Central memory CD4-positive, alpha-beta T cell (primary cell): ENCODE measurements at places on chromosomes 5 and 9.

GRCh38 chr9:84667571-84668195, 1.8 kb upstream of the NTRK2 start:
- no peak for DNase-seq

GRCh38 chr9:79800578-79800977, 228.8 kb downstream of the TLE4 start:
- no peak for DNase-seq

GRCh38 chr9:124308606-124309491, 51.1 kb downstream of the NEK6 start:
- DNase-seq: no peak

DNA sequence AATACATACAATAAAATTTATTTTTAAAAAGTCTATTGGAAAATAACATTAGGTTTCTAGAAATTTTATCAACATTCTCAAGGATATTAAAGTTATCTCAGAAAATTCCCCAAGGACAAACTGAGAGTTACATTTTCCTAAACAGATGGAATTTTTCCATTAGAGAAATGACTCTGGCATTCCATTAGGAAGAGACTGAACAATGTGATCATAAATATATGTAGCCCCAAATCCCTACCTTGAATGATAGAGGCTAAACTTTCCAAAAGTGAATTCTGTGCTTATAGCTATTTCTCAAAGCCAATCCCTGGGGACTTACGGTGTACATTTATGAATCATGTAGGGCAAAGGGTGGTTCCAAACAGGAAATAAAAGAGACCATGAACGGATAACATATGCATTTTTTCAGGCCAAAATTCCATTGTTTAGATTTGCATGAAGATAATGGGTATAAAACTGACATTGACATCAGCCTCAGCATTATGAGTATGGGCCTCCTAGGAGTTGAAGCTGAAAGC, 1181.0 kb upstream of the DMAC1 start:
- no peak for DNase-seq

GRCh38 chr5:34959323-34959722, 30.0 kb downstream of the DNAJC21 start:
- no peak for DNase-seq

DNA sequence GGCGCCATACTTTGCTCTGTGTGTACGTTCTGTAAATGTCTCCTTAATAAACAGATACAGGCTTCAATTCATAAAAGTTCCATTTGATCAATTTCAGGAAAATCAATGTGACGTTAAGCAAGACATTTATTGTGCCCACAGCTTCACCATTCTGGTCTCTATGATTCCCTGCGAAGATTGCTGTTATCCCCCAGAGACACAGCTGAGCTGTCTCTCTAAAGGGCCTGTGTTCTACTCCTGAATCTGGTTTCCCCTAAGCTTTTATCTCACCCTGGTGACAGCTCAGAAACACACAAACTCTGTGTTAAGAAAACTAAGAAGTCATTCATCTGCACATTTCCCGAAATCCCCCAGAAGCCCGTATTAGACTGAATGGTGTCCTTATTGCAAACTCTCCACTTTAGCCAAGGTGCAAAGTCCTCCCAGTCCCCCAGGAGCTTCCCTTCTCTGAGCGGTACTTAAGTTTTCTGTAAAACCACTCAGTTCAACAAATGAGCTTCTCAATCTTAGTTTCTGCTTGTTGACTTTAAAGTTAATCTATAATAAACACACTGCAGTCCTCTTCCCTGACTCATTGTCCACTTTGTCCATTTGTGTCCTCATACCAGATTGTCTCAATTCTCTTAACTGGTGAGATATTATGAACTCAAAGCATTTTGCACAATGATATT, 1.4 kb upstream of the C5orf15 start:
- DNase-seq: no peak

GRCh38 chr5:137688210-137688840, 47.6 kb downstream of the KLHL3 start:
- no peak for DNase-seq

GRCh38 chr9:70197216-70198044, 61.3 kb upstream of the SMC5 start:
- DNase-seq: no peak

GRCh38 chr5:114056185-114056538, 305.7 kb upstream of the KCNN2 start:
- no peak for DNase-seq

DNA sequence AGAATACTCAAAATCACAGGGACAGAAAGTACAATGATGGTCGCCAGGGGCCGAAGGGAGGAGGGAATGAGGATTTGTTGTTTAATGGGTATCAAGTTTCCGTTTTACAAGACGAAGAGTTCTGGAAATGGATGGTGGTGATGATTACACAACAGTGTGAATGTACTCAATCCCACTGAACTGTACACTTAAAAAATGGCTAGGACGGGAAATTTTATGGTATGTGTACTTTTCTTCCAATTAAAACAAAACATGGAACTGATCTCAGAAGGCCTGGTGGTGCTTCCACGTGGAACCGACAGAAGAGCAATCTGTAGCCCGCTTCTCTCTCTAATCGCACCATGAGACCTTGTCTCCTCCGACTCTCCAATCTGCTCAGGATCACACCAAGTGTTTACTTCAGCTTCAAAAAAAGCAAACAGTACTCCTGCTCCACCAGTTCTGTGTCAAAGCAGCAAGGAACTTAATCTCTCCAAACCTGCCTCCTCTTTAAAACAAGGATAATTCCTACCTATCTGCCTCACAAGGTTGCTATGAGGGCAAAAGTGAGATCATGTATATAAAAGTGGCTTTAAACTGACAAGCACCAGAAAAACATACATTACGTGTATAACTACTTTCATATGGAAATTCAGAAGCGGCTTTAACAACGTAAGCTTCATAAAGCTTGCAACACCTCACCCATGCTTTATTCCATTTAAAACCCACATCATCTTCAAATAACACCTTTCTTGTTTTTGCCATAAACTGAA, 2.1 kb downstream of the ECPAS start:
- DNase-seq: no peak

- DNase-seq: no peak
Measured at GRCh38 chr5:73303148-73304079, 130.4 kb downstream of the TMEM174 start.

DNA sequence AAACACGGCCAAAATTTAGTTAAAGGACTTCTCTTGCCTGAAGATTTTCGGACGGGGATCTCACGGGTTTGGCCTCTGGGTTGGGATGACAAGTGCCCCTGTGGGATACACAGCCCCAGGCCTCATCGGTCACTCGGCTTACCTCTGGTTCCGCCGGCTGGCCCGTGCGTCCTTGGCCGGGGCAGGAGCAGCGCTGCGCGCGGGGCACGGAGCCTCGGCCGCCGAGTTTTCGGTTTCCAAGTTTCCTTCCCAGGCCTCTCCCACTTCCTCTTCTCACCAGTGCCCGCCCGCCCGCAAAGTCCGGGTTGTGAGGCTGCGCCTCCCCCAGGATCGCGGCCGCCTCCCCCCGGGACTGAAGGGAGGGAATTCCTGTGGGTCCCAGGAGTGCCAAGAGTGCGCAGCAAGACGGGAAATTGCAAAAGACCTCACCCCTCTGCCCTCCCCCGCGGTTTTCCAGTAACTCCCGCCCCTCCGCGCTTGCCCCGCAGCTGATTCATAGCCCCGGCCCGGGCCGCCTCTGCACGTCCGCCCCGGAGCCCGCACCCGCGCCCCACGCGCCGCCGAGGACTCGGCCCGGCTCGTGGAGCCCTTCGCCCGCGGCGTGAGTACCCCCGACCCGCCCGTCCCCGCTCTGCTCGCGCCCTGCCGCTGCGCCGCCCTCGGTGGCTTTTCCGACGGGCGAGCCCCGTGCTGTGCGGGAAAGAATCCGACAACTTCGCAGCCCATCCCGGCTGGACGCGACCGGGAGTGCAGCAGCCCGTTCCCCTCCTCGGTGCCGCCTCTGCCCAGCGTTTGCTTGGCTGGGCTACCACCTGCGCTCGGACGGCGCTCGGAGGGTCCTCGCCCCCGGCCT, at the start of gene OSMR:
OSMR (plus strand) TSS at position 487 of the 853 bp plus-strand sequence. CDS start 23,033 bp downstream, outside the sequence.
- DNase-seq: no peak

DNA sequence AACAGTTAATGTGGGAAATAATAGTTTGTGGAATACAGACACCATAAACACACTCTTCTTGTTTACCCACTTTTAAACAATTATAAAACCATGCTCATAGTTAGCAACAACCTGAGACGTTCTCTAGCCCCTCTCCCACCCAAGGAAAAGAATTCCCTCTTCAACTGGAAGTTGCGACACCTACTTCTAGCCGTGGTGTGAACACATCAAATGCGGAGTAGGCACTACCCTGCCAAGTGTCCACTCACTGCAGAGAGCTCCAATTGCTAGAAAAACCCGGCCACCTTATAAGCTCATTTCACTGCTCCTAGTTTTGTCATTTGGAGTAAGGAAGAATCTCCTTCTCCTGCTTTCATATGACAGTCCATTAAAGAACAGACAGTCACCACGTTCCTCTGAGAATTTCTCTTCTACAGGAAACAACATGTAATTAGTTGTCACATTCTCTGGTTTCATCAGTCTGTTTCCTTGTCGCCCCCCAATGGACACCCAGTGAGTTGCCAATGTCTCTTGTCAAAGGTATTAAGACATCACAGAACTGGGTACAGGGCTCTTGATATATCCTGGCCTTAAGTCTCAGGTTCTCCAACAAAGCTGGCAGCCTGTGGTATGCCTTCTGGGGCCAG, 47.3 kb downstream of the PRLR start:
- no peak for DNase-seq

- no peak for DNase-seq
Measured at GRCh38 chr5:157100140-157100679, 8.6 kb downstream of the HAVCR2 start.

DNA sequence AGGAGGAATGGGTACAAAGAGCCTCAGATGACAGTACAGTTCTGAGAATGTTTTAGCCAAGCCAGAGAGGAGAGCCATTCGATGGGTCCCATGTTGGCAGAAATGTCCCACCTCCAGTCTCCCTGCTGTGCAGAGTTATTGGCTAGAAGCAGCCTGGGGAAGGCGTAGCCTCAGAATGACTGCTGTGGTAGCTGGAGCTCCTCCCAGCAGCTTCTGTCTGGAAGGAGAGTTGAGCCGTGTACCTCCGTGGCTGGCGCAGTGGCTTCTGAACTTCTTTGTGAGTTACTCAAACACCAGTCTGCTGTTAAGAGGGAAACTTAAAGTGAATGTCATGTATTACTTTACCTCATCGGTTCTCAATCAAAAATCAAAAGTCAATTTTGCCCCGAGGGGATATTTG, 193.3 kb upstream of the SNX2 start:
- no peak for DNase-seq

- no peak for DNase-seq
Measured at GRCh38 chr9:74493512-74493911, 3.6 kb upstream of the RORB start.

- DNase-seq: no peak
Measured at GRCh38 chr5:17106521-17106920, 110.9 kb upstream of the BASP1 start.

GRCh38 chr5:65125591-65126541, 355.9 kb downstream of the ADAMTS6 start:
- DNase-seq: no peak

GRCh38 chr9:9002826-9003583, 1203.4 kb upstream of the DMAC1 start:
- no peak for DNase-seq

- peak; percentile 50 for DNase-seq
Measured at GRCh38 chr9:126326228-126327005, at the start of gene MVB12B. Gene MVB12B (plus strand): TSS chr9:126326829. CDS start chr9:126326930, 101 bp downstream.

GRCh38 chr5:80566711-80567259, 3.3 kb downstream of the ANKRD34B start:
- DNase-seq: no peak

DNA sequence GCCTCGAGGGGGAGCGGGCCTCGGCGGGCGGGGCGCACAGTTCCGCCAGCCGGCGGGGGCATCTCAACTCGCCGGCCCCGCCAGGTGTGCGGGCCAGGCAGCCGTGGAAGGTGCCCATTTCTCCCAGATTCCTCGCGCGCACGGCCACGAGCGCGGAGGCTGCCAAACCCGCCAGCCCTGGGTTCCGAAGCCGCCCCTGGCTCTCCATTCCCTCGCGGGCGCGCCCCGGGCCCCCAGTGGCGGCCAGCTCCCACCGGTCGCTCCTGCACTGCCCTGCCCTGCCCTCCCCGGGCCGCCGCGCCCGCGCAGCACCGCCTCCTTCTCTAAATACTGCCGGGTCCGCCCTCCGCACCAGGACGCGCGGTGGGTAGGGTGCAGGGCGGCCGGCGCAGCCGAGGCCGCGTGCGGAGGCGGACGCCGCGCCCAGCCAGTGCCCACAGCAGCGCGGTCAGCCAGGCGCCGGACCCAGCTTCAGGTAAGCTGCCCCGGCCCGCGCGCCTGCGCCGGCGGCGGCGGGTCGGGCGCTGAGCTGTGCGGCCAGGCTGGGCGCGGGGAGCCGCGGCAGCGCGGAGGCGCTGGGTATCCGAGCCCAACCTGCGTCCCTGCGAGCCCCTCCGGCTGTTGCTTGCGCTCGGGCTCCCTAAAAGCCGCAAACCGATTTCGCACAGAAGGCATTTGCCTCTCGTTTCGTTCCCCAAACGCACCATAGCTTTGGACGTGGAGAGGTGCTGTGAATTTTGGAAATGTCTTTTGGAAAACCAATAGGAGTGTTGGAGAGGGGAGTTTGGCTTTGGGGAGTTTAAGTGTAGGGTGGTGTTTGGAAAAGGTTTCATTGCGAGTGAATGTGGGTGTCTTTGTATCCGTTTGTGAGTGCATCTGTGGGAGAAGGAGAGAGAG, at the start of gene TMEM171:
TMEM171 (plus strand) TSS at position 354 of the 897 bp plus-strand sequence. CDS start 2,799 bp downstream, outside the sequence.
- no peak for DNase-seq

DNA sequence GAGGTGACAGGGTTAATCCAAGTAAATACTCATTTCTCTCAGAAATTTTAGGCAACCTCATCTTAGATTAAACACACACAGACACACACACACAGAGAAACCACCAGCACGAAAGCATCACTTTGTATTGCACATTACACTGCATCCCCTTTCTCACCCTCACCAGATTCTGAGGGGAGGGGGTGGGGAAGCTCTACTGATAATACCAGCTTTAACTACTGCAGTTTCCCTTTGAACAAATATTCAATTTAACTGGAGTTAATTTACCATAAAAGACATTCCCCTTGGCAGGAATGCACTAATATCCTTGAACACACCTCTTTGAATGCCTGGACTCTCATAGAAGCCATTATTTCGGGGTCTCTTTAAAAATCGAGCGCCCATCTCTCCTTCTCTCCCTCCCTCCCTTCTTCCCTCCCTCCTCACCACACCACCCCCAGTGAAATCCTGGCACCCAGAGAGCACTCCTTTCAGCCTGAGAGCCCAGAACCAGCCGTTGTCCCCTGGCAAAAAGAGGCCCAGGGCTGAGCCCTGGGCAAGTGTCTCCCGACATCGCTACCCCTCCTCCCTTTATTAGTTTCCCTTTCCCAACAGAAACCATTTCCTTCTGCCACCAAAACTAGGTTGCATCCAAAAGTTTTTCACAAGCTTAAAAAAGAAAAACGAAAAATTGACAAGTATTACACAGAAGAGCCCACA, 2.8 kb upstream of the NFIB start:
- no peak for DNase-seq

GRCh38 chr9:124392254-124392870, 22.9 kb downstream of the PSMB7 start:
- no peak for DNase-seq

DNA sequence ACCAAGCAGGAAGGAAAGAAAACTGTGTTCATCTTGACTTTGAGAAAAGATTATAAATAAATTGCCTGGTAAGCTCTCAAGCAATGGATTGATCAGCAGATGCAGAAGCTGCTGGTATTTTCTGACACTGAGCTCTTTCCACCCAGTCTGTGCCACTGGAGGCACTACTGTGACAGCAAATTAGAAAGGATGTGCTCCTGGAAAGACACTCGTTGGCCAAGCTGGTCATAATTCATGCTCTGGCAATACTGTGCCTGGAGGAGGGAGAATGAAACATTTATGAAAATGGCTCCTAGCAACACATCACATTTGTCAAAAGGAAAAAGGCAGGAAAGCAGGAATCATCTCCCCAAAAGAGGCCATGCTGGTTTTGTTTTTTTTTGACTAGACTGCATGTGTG, 84.2 kb downstream of the CAVIN4 start:
- no peak for DNase-seq
